ENCODE measurements at places on chromosomes 4 and X.
A peak's percentile ranks its signal among the peaks of the same experiment; 100 is the strongest.

DNA sequence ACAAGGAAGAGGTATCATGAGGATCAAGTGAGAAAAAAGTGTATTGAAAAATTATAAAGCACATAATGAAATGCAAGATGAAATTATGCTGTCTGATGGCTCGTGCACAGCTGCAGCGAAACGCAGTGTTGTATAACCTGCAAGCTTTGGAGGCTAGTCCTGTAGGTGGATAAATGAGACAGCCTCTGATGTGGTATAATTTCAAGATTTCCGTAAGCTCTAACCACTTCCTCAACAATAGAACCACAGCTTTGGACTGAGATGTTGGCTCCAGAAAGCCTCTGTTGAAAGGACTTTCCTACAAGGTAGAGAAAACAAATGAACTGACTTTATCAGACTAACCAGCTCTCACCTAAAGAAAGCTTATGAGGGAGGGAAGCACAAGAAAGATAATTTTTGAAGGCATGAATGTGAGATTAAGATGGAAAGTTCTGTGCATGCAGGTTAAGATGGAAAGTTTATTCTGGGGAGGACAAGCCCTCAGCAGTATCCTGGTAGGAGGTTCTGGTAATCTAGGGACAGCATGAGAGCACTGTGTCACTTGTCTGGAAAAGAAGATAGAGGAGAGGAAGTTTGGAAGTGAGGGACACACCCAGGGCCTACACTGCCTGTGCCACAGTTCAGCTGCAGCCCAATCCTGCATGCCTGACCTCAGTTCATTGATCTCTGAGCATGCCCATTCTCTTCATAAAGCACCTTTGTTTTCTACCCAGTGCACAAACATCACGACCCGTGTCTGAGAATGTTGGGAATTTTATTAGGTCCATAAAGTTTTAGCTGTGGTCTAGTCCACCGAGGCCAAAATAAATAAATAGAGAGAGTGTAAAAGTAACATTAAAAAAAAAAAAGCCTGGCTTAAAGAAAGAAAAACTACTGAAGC is 161.5 kb upstream of the SFRP2 start:
- no peak overlapping the region for H3K4me3 ChIP-seq
- H3K27ac ChIP-seq, result no peak overlapping the region
- H3K27me3 ChIP-seq, result peaks cover 10% of the 10 kb centered on the region
- H3K4me1 ChIP-seq, result no peaks in the 10 kb centered on the region
- H3K36me3 ChIP-seq, result peaks cover 2% of the 10 kb centered on the region
- DNase-seq, result no peak

GRCh38 chr4:127533028-127533700 is 99.6 kb upstream of the INTU start:
- no peak overlapping the region for H3K4me3 ChIP-seq
- no peaks in the 10 kb centered on the region for H3K4me1 ChIP-seq
- H3K36me3 ChIP-seq, result no peaks in the 10 kb centered on the region
- no peak overlapping the region for H3K27ac ChIP-seq
- no peaks in the 10 kb centered on the region for H3K27me3 ChIP-seq

DNA sequence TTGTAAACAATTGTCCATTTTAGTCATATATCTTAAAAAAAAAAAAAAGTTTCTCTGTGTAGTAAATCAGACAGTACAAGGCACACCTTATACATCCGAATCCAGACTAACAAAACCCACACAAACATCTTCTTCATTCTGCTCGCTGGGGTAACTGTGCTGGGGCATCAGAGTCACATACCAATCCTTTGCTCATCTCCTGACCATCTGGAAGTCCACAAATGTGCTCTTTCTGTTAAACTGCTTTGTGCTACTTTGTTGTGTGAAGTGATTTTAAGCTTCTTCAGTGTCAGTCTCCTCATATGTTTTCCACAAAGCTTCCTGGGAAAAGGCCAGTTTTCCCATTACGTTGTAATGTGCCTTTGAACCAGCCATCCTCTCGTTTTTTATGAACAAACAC is 86.2 kb upstream of the CBR4 start:
- peaks cover 13% of the 10 kb centered on the region for H3K36me3 ChIP-seq
- DNase-seq, result no peak
- H3K4me1 ChIP-seq, result peaks cover 20% of the 10 kb centered on the region
- no peak overlapping the region for H3K27ac ChIP-seq

GRCh38 chrX:31420302-31420701 is 348.5 kb upstream of the FTHL17 start:
- H3K36me3 ChIP-seq, result no peaks in the 10 kb centered on the region
- H3K4me3 ChIP-seq, result no peak overlapping the region
- DNase-seq, result no peak
- no peak overlapping the region for H3K27ac ChIP-seq
- H3K4me1 ChIP-seq, result no peaks in the 10 kb centered on the region

DNA sequence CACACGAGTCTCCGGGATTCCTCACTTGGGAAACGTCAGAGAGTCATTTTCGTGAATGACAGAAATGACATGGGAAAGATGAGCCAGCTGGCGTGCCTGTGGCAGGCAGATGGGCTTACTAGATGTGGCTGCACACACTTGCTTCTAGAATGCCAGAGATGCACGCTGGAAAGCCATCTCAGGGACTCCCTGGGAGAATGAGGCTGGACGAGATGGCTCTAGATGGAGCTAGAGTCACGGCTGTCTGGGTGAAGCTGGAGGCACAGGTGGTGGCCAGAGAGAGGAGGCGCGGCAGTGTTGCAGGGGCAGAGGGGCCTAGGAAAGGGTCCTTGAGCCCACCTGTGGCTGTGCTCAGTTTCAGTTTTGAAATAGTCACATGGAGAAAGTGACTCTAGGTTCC is 26.0 kb downstream of the TKTL1 start:
- peak overlapping the region; percentile 46 for H3K4me3 ChIP-seq
- H3K4me1 ChIP-seq, result peaks cover 38% of the 10 kb centered on the region
- DNase-seq, result no peak
- no peaks in the 10 kb centered on the region for H3K36me3 ChIP-seq
- H3K27ac ChIP-seq, result peak overlapping the region; percentile 63
- no peaks in the 10 kb centered on the region for H3K27me3 ChIP-seq

GRCh38 chrX:18698737-18699650 is 8.5 kb upstream of the PPEF1 start:
- peaks cover 2% of the 10 kb centered on the region for H3K27me3 ChIP-seq
- no peak overlapping the region for H3K4me3 ChIP-seq
- no peak for DNase-seq
- no peaks in the 10 kb centered on the region for H3K36me3 ChIP-seq
- H3K4me1 ChIP-seq, result no peaks in the 10 kb centered on the region

- H3K27ac ChIP-seq, result no peak overlapping the region
- no peaks in the 10 kb centered on the region for H3K27me3 ChIP-seq
- H3K4me3 ChIP-seq, result no peak overlapping the region
- no peaks in the 10 kb centered on the region for H3K4me1 ChIP-seq
These were observed 20.7 kb downstream of the SPANXC start for GRCh38 chrX:141221611-141222010.

- no peak overlapping the region for H3K27ac ChIP-seq
- H3K36me3 ChIP-seq, result no peaks in the 10 kb centered on the region
- H3K4me3 ChIP-seq, result no peak overlapping the region
- peaks cover 2% of the 10 kb centered on the region for H3K4me1 ChIP-seq
- no peaks in the 10 kb centered on the region for H3K27me3 ChIP-seq
These were observed 18.0 kb upstream of the CYP2U1 start for GRCh38 chr4:107913283-107913899.

- peaks cover 10% of the 10 kb centered on the region for H3K4me1 ChIP-seq
- H3K27me3 ChIP-seq, result no peaks in the 10 kb centered on the region
- no peak overlapping the region for H3K27ac ChIP-seq
- H3K36me3 ChIP-seq, result peaks cover 6% of the 10 kb centered on the region
- no peak overlapping the region for H3K4me3 ChIP-seq
These were observed 42.5 kb upstream of the C1GALT1C1 start for GRCh38 chrX:120672389-120672788.

- H3K27me3 ChIP-seq, result no peaks in the 10 kb centered on the region
- H3K36me3 ChIP-seq, result no peaks in the 10 kb centered on the region
- H3K27ac ChIP-seq, result no peak overlapping the region
- no peaks in the 10 kb centered on the region for H3K4me1 ChIP-seq
These were observed 220.1 kb downstream of the PDGFC start for GRCh38 chr4:156751486-156751885.

DNA sequence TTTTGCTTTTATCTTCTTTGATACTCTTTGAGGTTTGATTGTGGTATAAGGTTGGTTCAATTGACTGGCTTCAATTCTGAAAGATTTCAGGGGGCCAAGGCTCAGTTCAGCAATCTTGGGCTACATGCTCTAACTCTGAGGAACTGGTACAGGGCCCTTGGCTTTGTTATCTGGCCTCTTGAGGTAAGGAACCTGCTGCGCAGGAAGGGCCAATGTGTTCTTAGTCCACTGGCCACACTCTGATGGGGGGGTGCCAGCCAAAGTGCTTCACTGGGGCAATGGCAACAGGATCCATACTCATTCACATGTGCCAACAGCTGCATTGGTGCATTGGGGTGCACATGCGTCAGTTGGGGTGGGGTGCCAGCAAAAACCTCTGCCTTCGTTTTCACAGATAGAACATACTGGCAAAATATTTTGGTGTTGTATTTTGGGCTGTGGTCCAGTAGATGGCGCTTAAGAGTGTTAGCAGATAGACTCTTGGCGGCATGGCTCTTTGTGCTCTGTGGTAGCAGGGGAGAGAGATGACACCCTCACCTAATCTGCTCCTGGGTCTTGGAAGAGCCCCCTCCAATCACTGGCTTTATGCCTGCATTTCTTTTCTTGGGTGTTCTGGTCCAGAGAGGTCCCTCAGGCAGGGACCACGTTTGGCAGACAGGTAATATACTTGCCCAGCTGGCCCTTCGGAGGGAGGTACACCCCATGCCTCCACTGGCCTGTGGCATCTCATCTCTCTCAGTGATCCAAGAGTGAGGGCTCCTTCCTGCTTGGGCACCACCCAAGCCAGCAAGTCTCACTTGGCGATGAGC is 42.9 kb downstream of the NDST3 start:
- no peak for DNase-seq
- H3K27ac ChIP-seq, result no peak overlapping the region

DNA sequence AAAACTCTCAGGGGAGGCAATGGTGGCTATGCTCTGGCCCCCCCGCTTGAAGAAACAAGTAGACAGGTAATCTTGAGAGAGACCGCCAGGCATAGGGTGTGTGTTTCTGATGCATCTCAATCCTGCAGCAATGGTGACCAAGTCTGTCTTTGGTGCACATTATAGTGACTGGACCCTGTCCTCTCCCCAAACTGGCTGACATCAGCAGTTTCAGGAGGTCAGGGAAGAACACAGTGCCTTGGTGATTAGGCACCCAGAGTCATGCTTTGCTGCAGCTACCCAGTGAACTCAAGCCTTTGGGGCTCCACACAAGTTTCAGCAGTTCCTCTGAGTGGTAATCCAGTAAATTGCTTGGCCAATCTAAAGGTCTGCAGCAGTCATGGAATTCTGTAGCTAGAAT is 318.3 kb downstream of the SPIN4 start:
- no peak overlapping the region for H3K4me3 ChIP-seq
- no peaks in the 10 kb centered on the region for H3K27me3 ChIP-seq
- H3K36me3 ChIP-seq, result no peaks in the 10 kb centered on the region
- H3K4me1 ChIP-seq, result no peaks in the 10 kb centered on the region
- no peak for DNase-seq
- H3K27ac ChIP-seq, result no peak overlapping the region

DNA sequence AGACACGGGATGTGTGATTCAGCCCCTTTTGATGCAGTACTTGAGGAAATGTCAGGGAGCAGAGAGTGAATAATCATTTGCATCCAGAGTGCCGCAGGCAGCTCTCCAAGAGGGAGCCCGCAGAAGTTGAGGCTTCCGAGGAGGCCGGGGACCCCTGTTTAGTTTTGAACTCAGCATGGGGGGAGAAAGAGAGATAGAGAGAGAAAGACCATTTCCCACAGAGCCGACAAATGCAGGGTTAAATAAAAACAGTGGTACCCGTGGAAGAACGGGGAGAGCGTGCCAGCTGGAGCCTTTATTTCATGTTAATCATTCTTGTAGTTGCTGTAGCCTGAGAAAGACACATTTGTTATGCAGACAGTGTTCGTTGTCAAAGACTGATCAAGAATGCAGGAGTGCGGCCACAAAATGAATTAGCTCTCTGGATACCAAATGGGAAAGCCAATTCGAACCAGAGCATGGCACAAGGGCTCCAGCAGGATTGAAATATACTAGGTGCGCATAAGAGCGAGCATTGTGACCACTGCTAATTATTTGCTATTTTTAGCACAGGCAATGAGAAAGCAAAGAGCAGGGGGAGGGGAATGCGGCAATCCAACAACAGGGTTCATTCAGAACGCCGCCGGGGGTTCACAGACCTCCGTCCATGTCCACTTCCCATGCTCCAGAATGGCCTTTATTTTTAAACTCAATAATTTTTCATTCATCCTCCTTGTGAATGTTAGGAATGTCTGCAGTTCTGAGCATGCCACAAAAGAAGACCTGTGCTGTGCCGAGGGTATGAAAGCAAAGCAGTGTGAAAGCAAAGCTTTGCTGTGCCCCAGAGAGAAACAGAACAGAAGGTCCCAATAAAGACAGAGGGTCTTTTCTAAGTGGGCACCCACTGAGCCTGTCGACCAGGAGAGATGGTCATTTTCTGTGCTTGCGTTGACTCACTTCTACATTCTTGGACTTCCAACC is 243.9 kb upstream of the VCX3A start:
- peaks cover 2% of the 10 kb centered on the region for H3K4me1 ChIP-seq
- no peak for DNase-seq

DNA sequence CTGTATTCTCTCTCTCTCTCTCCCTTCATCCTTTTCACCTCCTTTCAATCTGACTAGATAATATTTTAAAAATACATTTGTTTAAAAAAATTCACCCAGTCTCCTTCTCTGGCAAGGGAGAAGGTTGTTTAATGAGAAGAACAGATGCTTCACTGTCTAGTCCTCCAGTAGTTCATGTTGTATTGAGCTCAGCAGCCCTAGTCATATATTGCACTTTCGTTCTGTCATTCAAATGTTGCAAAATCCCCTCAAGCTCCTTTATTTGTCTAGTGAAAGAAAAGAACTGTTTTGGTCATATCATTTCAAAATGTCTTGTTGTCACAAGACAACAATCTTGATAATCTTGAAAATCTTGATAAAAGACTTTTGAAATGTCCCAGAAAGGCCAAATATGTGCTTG is 248.0 kb downstream of the GALNTL6 start:
- no peak for DNase-seq
- H3K4me3 ChIP-seq, result no peak overlapping the region
- no peaks in the 10 kb centered on the region for H3K27me3 ChIP-seq
- H3K4me1 ChIP-seq, result no peaks in the 10 kb centered on the region
- H3K27ac ChIP-seq, result no peak overlapping the region
- H3K36me3 ChIP-seq, result no peaks in the 10 kb centered on the region

Data from memory B cell (primary cell).